ENCODE measurements at places on chromosomes 5 and 9. TPM values are rescaled to one million over a fixed set of nuclear protein-coding genes. Genes with fewer than 3 reads are reported as not detected.

- no peak for DNase-seq
Measured at GRCh38 chr9:1473956-1474634, 423.9 kb downstream of the DMRT2 start.

SMIM33 gene
- total RNA-seq: not detected

TRIP13 gene
- 4.3 TPM for total RNA-seq

SH3TC2 gene
- total RNA-seq: 1.0 TPM

DNA sequence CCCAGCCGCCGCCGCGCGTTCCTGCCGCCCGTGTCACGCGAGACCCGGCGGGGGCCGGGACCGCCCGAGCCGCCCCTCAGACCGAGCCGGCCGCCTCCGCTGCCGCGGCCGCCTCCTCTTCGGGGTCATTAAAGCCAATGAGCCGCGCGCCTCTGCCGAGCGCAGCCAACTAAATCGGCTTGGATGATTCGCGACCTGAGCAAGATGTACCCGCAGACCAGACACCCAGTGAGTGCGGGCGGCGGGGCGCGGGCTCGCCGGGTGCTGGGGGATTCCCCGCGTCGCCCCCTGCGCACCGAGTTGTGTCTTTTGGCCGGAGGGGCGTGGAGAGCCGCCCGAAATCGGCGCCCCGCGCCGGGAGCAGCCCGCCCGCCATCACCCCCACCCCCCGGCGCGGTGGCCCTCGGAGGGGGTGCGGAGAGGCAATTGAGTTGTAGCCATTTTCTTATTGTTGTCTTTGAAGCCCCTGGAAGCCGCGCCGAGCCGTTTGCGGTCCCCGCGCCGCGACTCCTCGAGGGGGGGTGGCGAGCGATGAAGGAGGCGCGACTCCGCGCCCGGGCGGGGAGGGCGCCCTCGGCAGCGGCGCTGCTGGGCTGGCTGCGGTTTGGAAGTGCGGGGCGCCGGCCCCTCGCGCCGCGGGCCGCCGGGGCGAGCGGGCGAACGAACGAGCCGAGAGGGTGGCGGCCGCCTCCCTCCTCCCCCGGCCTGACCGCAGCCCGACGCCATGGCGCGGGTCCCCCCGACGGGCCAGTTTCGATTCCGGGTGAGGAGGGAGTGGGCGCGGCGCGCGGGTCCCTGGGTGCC, 1.0 kb downstream of the TLE4 start:
- DNase-seq: peak; percentile 58

- no peak for DNase-seq
Measured at GRCh38 chr5:55966284-55966683, 28.5 kb downstream of the IL6ST start.

SLC22A5 gene
- total RNA-seq: 9.5 TPM

GRCh38 chr5:53180991-53181390, 71.4 kb upstream of the MOCS2 start:
- no peak for DNase-seq

DNA sequence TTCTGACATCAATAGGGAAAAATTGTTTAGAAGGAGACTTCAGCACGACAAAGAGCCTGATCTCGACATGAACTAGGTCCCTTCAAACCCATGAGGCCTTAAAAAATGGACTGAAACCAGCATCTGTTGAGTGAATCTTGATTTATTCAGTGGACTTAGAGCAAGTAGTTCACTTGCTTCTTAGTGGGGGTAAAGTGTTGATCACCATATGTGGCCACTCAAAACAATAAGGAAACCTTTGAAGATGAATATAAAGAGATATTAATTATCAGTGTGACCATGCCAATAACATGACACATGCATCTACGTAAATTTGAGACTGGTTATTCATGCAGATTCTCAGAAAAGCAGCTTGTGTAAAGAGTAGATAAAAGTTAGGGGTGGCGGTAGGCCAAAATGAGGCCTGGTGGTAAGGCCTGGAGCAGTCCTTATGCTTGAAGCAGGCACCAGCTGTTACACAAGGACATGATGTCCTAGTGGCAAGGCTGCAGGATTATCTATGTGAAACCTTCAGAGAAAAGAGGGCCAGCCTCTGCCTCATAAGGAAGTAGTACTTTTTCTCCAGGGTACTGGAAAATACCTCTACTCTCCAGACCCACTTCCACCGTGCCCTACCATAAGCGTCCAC, 61.3 kb downstream of the S1PR3 start:
- DNase-seq: no peak

- no peak for DNase-seq
Measured at GRCh38 chr5:15026011-15026893, 154.7 kb upstream of the ANKH start.

PCDHA4 gene
- 0.79 TPM for total RNA-seq

GPX8 gene
- 49.6 TPM for total RNA-seq

DNA sequence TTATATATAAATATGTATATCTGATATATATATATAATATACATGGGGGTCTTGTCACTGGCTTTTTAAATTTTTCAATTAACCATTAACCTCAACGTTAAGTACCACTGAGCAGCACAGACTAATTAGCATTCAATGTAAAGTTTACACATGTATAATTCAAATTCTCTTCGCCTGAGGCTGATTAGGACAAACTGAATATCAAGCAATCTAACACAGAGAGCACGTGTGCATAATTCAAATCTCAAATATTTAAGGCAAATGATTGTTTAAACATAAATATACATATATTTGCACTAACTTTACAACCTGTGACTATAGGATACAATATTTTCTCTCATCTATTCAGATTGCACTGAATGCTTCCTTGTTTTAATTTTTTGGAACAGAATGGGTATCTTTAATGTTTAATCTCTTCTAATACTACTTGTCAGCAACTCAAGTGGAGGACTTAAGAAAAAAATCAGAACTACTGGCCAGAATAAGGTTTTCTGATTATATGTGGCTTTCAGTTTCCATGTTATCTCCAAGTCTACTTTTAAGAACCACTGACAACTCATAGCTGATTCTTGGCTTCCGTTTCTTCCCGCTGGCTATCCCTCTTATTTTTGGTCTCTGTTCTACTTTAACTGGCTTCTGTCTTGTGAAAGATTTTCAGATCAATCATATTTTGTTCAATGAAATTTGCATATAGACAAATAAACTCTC, 204.8 kb downstream of the MLLT3 start:
- no peak for DNase-seq

PTGS1 gene
- 12.9 TPM for total RNA-seq

GRCh38 chr9:13688223-13688989, 408.9 kb upstream of the MPDZ start:
- DNase-seq: no peak

GRCh38 chr9:89593727-89594427, 10.9 kb upstream of the GADD45G start:
- DNase-seq: no peak

GRCh38 chr5:138385660-138386059, 33.2 kb downstream of the KDM3B start:
- no peak for DNase-seq

- DNase-seq: no peak
Measured at GRCh38 chr9:120927269-120928014, 846 bp upstream of the TRAF1 start.

DNA sequence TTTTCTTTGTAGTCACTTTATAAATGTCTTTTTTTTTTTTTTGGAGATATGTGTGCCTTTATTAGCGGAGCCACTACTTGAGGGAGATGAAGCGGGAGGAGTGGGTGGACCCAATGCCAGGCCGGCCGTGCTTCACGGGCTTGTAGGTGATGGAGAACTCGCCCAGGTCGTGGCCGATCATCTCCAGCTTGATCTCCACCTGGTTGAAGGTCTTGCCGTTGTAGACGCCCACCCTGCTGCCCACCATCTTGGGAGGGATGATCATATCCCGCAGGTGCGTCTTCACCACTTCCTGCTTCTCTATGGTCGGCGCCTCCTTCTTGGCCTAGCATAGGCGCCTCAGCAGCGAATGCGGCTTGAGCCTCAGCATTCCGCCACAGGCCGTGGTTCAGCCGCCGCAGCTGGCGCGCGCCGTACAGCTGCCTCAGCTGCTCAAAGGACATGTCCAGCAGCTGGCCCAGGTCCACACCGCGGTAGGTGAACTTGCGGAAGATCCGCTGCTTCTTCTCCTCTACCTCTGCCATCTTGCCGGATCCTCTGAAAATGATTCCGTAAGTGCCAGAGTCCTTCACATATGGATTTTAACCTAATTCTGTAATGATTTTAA, 1095.6 kb downstream of the MAT2B start:
- peak; percentile 51 for DNase-seq

IPO11 gene
- 27.0 TPM for total RNA-seq

DNA sequence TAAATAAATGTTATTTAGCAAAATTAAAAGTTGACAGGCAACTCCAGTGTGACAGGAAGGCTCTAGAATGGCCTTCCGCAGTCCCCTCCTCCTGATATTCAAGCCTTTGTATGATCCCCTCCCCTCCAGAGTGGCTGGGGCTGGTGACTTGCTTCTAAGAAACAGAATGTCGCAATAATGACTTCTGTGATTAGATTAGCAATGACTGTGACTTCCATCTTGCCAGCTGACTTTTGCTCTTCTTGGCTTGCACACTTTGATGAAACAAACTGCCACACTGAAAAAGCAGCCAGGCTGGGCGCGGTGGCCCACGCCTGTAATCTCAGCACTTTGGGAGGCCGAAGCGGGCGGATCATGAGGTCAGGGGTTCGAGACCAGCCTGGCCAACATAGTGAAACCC, 106.5 kb upstream of the LARP1 start:
- DNase-seq: no peak

- no peak for DNase-seq
Measured at GRCh38 chr5:124910354-124911016, 164.0 kb upstream of the ZNF608 start.

GRCh38 chr5:164577742-164578141, 1072.3 kb downstream of the MAT2B start:
- no peak for DNase-seq

IL3 gene
- not detected for total RNA-seq

DNA sequence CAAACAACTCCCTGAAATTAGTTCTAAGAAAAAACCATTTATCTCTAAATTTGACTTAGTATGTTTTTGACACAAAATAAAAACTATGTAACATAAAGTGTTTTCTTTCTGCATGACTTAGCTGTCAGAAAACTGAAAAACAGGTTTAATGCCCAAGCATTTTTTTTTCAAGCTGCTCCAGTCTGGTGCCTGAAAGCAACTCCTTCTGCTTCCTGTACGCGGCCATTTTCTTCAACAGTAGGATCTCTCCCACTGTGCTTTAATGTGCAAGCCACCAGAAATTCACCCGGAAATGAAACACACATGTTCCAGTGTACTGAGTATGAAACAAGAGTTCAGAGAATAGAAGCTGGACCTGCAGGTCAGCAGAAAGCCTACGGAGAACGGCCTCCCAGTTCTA, 161.2 kb downstream of the MED27 start:
- no peak for DNase-seq

- DNase-seq: no peak
Measured at GRCh38 chr9:33782395-33783152, 12.8 kb upstream of the PRSS3 start.

C9 gene
- 0.58 TPM for total RNA-seq

DNA sequence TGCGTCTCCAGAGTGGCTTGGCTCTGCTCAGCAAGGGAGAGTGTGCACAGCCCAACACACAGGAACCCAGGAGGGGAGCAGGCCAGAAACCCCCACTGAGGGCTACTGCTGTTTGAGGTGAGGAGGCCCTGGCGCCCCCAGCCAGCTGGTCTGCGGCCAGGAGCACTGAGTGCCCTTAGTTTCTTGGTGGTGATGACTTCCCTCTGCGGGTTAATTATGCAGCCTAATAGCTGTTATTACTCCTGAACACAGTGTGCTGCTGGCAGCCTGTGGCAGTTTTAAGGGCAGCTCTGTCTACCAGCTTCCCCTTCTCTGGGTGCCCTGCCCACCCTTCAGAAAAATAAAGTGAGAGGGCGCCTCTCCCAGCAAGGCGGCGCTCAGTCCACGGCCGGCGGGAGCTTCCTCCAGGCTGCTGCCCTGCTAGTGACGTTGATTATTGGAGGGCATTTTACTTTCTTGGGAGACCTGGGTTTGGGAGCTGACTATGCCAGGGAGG, 19.2 kb downstream of the GADD45G start:
- no peak for DNase-seq

DNA sequence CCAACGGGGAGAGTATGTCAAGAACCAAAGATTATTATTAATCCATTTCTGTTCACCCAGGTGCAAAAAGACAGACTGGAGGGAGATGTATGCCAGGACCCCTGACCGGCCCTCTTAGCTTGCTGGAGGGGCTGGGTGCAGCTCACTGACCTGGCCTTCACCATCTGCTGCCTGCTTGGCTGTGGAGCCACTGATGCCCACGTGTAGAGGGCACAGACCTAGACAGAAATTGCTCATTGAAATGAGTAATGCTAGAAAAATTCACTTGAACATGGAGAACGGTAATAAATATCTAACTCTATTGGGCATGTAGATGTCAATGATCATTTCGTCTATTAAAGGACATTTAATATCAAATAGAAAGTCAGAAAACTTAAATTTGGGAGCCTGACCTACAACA, 58.8 kb upstream of the ERCC6L2 start:
- DNase-seq: no peak

- no peak for DNase-seq
Measured at GRCh38 chr5:58640011-58640410, 57.1 kb downstream of the RAB3C start.

RABL6 gene
- total RNA-seq: 80.8 TPM

DNA sequence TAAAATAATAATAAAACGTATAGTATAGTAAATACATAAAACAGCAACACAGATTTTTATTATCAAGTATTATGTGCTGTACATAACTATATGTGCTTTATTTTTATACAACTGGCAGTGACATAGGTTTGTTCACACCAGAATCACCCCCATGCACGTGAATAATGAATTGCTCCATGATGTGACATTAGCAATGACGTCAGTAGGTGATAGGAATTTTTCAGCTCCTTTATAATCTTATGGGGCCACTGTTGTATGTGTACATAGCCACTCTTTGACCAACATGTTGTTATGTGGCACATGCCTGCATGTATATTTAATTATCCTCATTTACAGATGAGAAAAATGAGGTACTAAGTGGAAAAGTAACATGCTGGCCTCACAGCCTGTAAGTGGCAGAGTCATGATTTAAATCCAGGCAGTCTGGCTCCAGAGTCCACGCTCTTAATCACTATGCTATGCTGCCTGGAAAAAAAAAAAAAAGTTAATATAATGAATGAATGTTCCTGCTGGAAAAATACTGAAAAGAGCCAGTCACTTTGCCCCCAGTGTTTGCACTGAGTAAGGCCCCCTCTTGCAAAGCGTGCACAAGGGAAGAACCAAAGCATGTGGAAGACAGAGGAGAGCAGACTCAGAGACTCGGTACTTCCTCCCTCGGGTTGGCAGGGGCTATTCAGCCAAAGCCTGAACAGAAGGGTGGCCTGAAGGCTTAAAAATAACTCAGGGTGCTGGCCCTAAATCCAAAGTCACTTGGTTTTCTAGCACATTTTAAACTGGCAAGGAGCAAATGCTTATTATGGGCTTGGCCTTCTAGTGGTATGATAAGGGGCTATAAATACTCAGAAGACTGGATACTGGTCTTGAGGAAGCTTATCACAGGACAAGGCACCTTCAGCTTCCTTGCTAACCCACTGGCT, 206.8 kb downstream of the GLIS3 start:
- no peak for DNase-seq
